ENCODE measurements at places on chromosomes 2 and 18.

GRCh38 chr2:57443973-57444521 is 602.6 kb upstream of the VRK2 start:
- no peak for DNase-seq

DNA sequence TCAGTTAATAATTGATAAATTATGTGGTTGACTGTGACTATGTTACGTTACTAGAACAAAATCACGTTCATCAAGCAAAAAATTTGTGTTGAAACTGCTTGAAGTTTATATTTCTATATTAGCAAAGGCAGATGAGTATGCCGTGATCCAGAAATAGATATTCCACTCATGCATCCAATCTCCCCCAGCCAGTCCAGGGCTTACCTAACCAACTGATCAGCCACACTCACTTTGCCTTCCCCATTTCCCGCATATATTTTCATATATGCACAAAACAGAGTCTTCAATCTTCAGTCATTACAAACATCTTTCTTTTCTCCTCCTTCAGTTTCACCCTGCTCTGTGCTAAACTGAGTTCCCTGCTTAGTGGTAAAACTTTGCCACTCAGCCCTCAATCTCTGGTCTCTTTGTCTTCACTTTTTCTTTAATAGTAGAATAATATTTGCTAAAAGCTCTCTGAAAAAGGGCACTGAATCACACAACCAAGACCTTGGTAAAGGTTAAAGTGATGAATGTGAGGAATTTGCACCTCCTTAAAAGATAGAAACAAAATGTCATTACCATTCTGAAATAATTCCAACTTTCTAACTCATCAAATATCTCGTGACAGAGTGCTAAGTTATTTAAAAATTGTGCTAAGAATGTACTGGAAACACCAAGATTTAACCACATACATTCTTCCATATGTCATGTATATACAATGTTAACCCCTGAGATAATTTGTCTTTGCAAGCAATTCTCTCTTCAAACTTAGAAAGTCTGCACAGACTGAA is 893.2 kb upstream of the CRIM1 start:
- no peak for DNase-seq

GRCh38 chr18:41548521-41549260 is 406.3 kb upstream of the PIK3C3 start:
- no peak for DNase-seq

DNA sequence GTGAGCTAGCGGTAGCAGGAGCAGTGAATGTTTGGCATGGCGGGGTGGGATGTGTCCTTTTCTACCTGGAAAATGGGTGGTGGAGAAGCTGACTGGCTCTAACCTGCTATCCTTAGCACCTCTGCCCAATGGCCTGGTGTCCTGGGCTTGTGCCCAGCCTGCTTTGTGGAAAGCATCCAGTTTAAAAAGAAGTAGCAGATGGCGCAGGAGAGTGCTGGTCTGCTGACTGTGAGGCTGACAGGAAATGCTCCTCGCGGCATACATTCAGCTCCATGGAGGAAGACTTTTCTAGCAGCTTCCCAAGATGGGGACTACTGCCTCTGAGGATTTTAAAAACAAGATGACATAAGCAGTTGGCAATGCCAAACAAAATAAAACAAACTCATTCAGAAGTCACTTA is 56.2 kb upstream of the LYPD6B start:
- no peak for DNase-seq

- DNase-seq = no peak
These were observed 307.6 kb upstream of the RAB12 start for GRCh38 chr18:8301427-8302172.

DNA sequence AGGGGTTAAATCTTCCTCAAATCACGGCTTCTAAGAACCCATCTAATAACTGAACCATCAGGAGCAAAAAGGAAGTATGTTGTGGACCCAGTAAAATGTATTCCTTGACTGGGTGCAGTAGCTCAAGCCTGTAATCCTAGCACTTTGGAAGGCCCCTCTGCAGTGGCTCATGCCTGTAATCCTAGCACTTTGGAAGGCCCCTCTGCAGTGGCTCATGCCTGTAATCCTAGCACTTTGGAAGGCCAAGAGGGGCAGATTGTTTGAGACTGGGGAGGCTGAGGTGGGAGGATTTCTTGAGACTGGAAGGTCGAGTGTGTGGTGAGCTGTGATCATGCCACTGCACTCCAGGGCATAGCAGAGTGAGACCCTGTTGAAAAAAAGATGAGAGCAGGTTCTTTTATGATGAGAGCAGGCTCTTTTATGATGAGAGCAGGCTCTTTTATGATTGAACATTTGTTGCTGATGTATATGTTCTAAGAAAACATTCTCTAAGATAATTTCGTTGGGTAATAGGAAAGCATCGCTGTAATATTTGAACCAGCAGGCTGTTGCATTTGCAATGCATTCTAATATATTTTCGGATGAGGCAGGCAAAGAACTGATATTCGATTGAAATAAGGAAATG is 3.5 kb upstream of the PARD6G start:
- no peak for DNase-seq

Data from activated CD4-positive, alpha-beta T cell treated with anti-CD3 and anti-CD28 coated beads, Interleukin-10, Interleukin-2, amounts not matched to agents 100 ng/mL and 50 ng/mL, durations not matched to agents 16 hours and 8 hours (primary cell).